ENCODE measurements at places on chromosomes 7 and 10. TPM values are rescaled to one million over a fixed set of nuclear protein-coding genes. Genes with fewer than 3 reads are reported as not detected.

DNA sequence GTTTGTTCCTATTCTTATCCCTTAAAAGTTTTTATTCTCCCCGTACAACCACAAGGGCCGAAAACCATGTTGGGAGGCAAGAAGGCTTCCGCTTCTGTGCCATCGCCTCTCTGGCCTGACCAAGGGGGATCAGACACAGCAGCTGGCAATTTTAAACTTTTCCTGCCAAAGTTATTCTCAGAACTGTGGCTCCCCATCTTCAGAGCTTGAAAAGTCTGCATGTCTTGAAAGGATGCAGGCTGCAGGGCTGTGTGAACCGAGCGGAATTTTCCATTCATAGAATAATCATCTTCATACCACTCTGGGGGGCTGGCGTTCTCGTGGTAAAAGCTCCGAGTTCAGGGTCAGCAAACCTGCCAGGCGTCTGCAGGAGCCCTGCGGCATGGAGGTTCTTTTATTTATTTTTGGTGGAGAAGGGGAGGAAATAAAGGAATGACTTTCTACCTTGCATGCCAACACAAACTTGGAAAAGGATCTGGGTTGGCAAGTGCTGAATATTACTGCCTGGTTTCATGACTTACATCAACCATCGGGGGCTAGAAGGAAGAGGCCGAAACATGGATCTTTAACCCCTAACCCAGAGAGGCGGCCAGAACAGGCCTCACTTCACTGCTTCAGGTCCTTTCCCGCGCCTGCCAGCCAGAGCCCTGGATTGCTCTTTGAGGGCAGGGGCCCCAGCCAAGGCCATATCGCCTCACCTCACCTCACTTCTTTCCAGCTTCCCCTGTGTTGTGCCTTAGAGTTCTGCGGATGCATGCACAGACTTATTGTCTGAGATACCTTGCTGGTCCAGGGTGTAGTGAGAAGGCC is 3.0 kb upstream of the NANOS1 start:
- no peak for DNase-seq

DNA sequence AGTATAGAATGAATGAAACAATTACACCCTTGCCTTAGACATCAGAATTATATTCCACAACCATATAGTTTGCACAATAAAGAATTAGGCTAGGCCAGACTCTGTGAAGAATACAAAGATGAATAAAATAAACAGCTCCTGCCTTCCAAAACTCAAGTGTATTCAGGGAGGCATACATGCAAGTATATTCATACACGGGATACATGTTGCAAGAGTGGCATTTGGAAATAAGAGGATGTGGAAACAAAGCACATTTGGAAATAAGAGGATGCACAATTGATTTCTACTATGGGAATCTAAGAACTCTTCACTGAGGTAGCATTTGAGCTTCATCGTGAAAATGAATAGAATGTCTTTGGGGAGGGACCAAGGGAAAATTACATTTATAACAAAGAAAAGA is 27.0 kb upstream of the TMEM26 start:
- DNase-seq, result no peak

GRCh38 chr10:103040418-103040817 is 122.3 kb downstream of the CNNM2 start:
- DNase-seq, result no peak

GRCh38 chr7:137408126-137408525 is 64.6 kb upstream of the PTN start:
- no peak for DNase-seq

DNA sequence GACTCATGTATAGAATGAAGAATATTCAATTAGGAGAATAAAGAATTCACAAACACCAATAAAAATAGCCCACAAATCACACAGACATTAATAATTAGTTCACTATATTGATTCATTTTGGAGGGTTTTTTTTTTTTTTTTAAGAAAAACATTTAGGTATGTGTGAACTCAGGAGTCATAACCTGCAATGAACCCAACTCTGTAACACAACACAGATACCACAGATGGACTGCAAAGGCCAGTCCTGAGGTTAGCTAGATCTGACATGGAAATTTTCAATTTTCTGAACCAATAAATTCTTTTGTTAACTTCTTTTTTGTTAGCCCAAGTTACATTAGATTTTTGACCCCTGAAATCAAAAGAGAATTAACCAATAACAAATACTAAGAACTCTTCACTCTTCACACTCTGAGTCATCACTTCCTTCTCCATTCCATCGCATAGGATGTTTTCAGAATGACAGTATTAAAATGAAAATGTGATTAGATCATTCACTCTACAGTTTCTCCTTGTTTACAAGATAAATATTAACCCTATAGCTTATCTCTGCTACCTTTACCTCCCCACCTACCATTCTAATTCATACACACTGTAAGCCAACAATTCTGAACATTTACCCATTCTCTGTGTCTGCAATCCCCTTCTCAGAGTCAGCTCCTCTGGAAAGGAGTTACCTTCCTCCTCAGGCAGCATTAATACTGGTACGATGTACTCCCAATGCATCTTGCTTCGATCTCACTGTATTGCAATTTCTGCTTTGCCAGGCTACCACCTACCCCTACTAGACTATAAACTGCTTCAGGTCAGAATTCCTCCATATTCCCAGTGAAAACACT is 141.5 kb downstream of the LRRN3 start:
- DNase-seq, result no peak

DNA sequence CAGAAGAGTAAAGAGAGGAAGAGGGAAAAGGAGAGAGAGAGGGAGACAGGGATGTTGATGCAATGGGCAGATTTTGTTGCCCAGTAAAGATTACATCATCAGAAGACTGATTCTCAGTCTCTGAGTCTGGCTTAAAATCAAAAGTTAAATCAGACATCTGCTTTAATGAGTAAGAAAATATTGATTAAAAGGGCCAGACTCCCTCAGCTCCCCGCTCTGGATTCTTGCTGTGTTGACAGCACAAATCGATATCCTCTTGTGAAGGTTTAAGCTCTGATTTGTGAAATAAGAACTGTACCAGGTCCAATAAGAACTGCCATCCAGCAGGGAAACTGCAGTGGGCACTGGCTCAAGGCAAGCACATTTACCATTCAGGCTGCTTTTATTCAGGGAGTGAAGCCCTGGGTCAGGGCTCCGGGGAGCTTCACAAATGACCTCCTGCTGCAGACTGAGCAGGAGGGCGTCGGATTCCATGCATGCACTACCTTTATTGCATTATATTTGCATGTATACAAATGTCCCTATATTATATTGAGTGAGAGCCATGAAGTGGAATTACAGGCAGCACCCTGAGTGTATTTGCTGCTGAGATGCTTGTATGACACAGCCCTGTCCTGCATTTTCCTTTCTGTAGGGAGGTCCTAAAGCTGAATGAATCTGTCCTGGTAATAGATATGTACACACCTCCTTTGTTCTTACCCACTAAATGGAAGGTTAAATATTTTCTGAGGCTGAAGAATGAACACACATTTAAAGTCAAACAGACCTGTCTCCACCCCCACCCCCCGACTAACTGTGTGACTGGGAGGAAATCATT is 401.5 kb downstream of the REEP3 start:
- no peak for DNase-seq

DNA sequence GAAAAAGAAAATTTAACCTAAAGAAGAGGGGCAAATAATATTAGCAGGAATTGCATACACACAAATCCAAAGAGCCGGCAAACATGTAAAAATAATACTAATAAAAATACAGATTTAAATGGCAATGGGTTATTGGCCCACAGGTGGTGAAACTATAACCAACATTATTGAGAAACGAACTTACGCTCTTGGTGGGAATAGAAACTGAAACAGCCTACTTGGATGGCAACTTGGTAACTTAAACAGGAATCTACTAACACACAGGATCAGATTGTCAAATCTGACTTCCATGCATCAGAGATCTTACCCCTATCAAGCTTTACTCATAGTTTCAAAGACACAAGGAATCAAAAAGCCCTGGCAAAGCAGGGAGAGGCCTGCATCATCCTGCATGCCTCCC is 66.5 kb downstream of the ANLN start:
- DNase-seq, result no peak

DNA sequence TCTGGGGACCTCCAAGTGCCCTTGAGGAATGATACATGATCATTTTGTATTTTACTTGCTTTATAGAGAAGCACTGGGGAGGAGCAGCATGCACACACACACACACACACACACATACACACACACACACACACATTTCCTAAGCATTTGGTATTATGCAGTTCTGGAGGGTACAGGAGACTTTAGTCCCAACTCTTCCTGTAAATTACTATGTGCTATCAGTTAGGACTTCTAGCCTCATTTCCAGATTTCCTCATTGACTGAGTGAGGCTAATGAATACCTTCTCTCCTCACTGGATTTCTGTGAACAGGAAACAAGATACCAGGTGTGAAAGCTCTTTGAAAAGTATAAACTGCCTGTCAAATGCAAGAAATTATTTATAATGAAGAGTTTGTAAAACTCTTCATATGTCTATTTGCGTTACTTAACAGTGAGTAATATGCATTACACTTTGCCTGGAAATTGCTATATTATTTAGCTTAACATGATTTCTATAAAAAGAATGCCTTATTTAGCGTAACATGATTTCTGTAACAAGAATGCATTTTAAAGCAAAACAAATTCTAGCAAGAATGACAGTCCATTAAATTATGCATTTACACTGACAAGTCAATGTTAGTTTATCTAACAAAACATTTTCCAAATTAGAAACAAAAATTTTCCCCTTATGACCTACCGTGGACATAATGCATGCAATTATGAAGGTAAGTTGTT is 34.2 kb downstream of the ACTA2 start:
- DNase-seq, result no peak

GRCh38 chr7:130879191-130879590 is 145.2 kb upstream of the KLF14 start:
- no peak for DNase-seq

GRCh38 chr10:86523348-86523747 is 1.8 kb upstream of the WAPL start:
- DNase-seq, result no peak

GRCh38 chr10:114879541-114880158 is 58.1 kb downstream of the FHIP2A start:
- peak; percentile 12 for DNase-seq

The CYP3A4 gene
- not detected for total RNA-seq

- DNase-seq, result no peak
These were observed 41.3 kb downstream of the PIP4K2A start for GRCh38 chr10:22673091-22673392.

The UNCX gene
- not detected for total RNA-seq

GRCh38 chr10:22047812-22048211 is 44.3 kb upstream of the DNAJC1 start:
- DNase-seq, result no peak

The IKZF1 gene
- total RNA-seq, result 548 TPM

- DNase-seq, result no peak
These were observed 134.8 kb upstream of the GDF10 start for GRCh38 chr10:47165168-47165710.

DNA sequence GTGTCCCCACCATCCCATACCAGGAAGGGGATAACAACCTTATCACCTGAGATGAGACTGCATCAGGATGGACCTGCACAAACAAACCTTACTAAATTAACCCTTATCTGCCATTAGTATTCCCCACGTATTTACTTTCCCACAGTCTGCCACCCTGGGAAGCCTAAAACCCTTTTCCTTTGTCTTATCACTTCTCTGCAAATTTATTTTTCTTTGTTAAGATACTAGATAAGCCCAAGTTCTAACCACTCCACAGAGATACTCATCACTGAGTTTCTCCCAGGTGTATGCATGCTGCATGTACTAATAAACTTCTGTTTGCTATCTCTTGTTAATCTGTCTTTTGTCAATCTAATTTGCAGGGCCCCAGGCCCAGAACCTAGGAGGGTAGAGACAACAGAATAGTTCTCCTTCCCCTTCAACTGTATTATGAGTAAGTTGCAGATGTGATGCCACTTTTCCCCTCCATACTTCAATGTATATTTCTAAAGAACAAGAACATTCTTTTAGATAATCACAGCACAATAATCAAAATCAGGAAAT is 66.0 kb downstream of the ELMO1 start:
- DNase-seq, result no peak

GRCh38 chr7:82036146-82036886 is 266.5 kb upstream of the HGF start:
- no peak for DNase-seq

- no peak for DNase-seq
These were observed 9.9 kb downstream of the FAM237B start for GRCh38 chr7:90311175-90311574.

DNA sequence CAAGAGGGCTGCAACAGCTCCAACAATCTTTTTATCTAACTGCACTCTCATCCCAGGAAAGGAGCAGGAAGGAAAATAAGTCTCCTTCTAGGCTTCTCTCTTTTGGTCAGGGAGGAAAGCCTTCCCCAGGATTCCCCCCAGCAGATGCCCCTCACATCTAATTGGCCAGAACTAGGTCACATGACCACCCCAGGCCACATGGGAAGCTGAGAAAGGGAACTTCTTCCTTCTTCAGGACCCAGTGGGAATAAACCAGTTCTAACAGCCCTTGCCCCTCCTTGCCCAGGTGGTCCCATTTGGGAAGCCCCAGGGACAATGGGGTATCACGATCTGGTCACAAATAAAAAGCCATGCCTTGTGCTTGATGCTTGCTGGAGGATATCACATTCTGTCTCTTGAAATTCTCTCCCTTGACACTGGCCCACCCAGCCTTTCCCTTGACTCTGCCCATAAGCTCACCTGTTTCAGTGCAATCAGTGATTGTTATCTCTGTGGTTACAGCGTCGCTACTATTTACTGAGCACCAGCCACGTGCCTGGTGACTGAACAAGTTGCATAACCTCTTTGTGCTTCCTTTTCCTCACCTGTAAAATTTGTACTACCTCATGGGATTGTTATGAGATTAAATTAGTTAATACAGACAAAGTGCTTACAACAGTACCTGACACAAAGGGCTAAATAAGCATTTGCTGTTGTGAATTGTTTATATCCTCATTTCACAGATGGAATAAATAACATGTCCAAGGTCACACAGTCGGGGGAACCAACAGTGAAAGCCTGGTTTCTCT is 9.0 kb upstream of the TACR2 start:
- DNase-seq, result peak; percentile 71

DNA sequence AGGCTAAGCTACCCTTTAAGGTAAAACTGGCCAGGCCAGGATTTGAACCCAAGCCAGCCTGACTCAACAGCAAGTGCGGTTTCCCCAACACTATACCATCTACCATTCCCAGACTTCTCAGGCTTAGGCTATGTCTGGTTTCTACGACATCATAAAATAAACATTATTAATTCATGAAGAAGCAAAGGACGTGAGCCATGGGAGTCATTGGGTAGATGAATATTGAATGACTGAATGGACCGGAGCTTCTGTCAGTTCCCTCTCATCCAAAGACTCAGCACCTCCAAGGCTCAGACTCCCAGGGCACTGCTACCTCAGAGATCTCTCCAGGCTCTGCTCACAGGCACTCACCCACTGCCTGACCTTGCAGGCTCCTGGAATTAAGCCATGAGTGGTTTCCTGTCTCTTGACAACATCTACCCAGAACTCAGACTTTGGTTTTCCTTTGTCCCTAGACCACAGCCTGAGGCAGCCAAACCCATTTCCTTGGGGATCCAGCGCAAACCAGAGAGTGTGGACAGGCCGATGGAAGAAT is 64.6 kb upstream of the STEAP1B start:
- no peak for DNase-seq

DNA sequence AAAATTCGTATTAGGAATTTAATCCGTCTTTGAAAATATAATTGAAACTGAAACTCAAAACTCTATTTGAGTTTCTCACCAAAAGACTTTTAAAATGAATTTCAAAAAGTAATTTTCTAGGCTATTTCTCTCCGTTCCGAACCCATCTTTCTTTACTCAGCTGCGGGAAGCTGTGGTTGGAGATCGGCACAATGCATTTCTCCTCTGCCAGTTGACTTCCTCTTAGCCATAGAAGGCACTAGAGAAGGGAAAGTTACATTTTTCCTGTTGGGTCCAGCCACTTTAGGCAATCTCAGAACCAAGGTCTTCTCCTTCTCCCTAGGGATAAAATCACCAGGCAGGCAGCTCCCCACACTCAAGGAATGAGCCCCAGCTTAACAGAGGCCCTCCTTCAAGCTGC is 133.6 kb upstream of the COL1A2 start:
- no peak for DNase-seq

All from naive thymus-derived CD4-positive, alpha-beta T cell (primary cell).